Activated CD8-positive, alpha-beta memory T cell treated with anti-CD3 and anti-CD28 coated beads for 1 hour (primary cell): ENCODE measurements at places on chromosomes 4 and X.

GRCh38 chr4:52612341-52612740 lies 46.8 kb downstream of the USP46 start:
- no peak for DNase-seq

DNA sequence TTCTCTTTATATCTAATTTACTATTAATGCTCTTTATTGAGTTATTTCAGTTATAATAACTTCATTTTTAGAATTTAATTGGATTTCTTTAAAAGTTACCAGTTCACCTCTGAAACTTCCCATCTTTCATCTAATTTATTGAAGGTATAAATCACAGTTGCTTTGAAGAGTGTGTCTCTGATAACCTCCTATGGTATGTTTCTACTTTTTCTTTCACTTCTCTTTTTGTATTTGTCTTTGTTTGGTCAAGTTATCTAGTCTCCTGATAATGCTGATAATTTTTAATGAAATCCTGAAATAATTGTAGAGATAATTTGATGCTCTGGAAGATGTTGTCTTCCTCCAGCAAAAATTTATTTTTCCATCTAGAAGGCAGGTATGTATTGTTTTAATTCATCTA lies 141.6 kb upstream of the NPY2R start:
- no peak for DNase-seq

GRCh38 chrX:56833626-56834025 lies 104.6 kb downstream of the NBDY start:
- DNase-seq = no peak

GRCh38 chr4:85591406-85592098 lies 116.6 kb downstream of the ARHGAP24 start:
- DNase-seq = no peak

DNA sequence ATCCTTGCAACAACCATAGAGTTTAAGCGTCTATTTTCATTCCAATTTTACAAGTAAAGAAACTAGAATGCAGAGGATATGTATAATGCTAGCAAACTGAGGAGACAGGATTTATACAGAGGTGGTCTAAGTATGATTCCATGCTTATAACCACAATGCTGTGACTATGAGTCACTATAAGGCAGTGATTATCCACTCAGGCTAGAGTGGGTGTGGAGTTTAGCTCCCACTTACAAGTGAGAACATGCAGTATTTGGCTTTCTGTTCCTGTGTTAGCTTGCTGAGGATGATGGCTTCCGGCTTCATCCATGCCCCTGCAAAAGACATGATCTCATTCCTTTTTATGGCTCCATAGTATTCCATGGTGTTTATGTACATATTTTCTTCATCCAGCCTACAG lies 41.6 kb upstream of the EDA2R start:
- no peak for DNase-seq

GRCh38 chr4:30720661-30721184 lies 554 bp downstream of the PCDH7 start:
- DNase-seq = no peak
